Activated CD4-positive, alpha-beta T cell treated with anti-CD3 and anti-CD28 coated beads for 24 hours (primary cell): ENCODE measurements at places on chromosomes 4 and X.

GRCh38 chr4:74072739-74073138 is 26.3 kb downstream of the CXCL2 start:
- DNase-seq: no peak

- DNase-seq: no peak
These were observed 16.1 kb upstream of the EXOSC9 start for GRCh38 chr4:121784975-121785374.

DNA sequence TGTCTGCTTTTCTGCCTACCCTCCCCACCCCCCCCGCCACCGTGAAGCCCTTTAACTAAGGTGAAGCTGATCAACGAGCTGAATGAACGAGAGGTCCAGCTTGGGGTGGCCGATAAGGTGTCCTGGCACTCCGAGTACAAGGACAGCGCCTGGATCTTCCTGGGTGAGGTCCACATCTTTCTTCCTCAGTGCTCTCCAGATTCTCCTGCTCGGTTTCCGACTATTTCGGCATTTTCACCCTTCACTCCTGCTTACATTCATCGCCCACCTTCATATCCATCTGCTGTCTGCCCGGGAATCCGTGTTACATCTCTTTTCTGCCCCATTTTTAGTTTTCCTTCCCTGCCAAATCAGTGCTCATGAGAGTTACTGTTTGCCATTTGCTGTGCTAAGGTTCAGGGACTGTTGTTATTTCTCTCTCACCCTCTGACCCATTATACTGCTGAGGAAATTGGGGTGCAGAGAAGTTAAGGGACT is 459 bp downstream of the RBMX2 start:
- no peak for DNase-seq

DNA sequence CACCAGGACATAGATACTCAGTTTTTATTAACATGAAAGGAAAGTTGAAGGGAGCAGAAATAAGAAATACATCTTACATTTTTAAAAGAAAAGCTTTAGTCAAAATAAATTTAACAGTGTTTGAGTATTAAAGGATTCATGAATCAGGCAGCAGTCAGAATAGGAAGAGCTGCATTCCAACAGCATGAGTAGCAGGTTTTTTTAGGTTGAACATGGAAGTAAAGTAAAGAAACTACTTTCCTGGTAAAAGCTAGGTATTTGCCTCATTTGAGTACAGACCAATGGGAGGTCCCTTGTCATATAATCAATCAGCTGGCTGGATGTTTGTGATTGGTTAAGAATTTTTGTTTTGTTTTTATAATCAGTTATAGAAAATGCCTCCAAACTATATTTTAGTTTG is 645.9 kb upstream of the INTU start:
- no peak for DNase-seq

GRCh38 chrX:153226344-153227185 is 47.5 kb downstream of the MAGEA1 start:
- DNase-seq: peak; percentile 0

GRCh38 chr4:83340692-83341343 is 6.2 kb upstream of the HPSE start:
- no peak for DNase-seq

- no peak for DNase-seq
These were observed 690 bp upstream of the NEIL3 start for GRCh38 chr4:177308847-177309521.

GRCh38 chrX:150854856-150855255 is 43.6 kb downstream of the CD99L2 start:
- no peak for DNase-seq

GRCh38 chr4:152805818-152806217 is 26.1 kb downstream of the ARFIP1 start:
- no peak for DNase-seq

DNA sequence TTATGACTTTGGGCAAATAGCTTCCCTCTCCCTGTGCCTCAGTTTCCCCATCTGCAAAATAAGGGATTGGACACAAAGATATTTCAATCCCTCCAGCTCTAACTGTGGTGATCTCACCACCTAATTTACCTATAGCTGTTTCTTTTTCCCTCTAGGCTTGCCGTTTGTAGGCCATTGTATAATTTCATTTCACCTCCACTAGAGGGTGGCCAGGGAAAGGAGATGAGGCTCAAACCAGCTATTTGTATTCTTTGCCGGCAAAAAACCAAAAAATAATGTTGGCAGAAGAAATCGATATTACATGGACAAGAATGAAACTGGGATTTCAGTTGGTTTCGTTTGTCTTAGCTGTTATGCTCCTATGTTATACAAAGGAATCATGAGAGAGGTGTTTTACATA is 36.1 kb upstream of the DOCK11 start:
- no peak for DNase-seq

DNA sequence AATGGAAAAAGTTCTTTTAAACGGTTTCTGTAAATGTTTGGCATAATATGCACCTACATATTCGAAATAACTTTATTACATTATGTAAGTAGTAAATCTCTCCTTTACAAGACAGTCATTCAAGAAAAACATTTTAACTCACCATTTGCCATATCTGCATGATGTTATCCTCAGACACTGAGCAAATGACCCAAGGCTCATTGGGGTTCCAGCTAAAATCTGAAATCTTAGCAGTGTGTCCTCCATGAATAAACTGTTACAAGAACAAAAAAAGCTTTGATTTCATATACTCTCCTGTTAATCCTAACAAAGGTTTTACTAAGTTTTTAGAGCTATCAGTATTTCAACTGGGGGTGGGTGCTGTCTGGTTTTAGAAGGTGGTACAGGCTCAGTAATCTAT is 24.5 kb downstream of the RBBP7 start:
- no peak for DNase-seq

DNA sequence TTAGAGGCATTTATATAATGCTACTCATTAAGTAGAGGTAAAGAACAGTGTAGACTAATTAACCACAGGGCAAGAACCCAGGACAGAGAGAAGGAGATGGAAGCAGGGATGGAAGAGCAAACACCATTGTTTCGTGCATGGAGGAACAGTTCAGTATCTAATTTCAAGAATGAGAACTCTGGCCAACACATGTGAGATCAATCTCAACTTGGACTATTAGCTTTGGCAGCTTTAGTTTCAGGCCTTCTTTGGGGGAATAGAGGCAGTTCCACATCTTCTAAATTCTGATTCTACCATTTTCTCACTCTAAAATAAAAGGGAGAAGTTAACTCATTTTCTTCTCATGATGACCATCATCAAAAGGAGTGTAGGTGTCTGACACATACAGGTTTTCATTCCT is 207.0 kb downstream of the LDB2 start:
- DNase-seq: no peak

- DNase-seq: no peak
These were observed 56.2 kb upstream of the PJA1 start for GRCh38 chrX:69221239-69222102.
